RPMI7951 (cell line): ENCODE measurements at places on chromosomes 11 and 22. TPM values are rescaled to one million over a fixed set of nuclear protein-coding genes. Genes with fewer than 3 reads are reported as not detected.

The ABCC8 gene
- total RNA-seq, result not detected in 2 replicates

The BRMS1 gene
- total RNA-seq, result 91.7 and 92.6 TPM in 2 replicates

The CRYBA4 gene
- total RNA-seq, result not detected in 2 replicates

The CYTH4 gene
- total RNA-seq, result 1.2 and 1.6 TPM in 2 replicates

The FZD4 gene
- total RNA-seq, result 2.6 and 3.2 TPM in 2 replicates

DNA sequence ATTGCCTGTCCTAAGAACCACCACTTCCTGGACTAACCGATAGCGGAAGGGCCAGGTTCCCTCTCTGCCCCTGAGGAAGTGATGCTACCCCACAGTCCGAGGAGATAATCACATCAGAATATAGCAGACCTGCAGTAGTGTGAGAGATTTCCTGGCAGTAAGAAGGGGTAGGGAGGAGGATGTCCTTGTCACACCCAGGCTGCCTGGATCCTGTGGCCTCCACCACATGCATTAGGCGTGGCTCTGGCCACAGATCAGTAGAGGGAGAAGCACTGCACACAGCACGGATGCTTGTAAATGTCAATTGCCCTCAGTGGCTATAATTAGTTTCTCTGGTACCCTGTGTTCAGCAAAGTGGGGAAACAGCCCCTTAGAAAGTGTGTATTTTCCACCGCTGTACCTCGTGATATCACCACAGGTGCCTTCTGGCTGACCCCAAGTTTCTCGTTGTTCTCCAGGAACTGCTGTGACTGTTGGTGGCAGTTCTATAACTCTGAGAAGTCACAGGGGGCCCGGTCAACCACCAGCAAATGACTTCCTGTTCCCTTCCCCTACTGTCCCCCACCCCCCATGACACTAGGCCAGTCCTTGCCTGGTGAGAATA lies 61.8 kb downstream of the UBASH3B start:
- DNase-seq, result no peak

DNA sequence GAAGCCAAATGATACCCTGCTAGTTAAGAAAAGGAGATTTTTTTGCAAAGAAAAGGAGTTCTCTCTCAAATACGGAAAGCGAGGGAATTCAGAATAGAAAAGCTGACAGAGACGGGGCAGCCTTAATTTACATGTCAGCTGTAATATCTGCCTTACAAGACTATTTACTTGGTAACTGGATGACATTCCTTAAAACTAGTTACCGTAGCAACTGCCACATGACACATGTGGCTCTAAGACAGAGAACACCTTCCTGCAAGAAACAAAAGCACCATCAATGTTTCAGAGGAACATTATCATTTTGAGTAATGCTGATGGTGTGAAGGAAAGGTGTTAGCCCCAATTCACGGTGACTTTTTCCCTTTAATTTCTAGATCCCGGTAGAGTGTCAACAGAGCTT lies 222.1 kb downstream of the LRRC4C start:
- no peak for DNase-seq

DNA sequence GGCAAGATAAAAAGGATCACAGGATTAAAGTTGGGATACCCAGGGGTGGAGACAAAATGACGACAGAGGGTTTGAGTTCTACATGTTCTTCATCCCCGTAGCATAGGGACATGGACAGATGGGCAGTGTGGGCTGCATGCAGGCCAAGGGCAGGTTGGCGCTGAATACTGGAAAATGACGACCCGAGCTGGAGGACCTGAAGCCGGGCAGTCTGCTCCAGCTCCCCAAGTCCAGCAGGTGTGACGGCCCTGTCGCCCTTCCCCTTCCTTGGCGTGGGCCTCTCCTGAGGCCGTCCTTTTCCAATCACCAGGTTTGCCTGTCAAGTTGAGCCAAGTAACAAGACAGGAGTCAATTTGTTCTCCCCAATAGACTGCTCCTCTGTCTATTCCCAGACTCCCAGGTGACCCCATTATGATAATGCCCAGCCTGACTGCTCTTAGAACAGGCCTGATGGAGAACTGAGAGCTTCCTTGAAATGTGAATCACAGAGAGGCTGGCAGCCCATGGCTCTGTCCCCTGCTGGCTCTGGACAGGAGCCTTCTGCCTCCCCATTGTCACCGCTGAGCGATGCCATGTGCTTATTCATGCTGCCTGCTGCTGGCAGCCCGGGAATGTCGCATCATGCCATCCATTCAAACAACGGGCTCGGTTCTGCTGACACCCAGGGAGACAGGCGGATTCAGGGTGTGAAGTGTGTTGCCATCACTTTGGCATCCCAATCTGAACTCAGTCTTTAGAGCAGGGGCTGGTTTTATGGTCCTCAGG lies 392.1 kb downstream of the NTM start:
- DNase-seq, result no peak

DNA sequence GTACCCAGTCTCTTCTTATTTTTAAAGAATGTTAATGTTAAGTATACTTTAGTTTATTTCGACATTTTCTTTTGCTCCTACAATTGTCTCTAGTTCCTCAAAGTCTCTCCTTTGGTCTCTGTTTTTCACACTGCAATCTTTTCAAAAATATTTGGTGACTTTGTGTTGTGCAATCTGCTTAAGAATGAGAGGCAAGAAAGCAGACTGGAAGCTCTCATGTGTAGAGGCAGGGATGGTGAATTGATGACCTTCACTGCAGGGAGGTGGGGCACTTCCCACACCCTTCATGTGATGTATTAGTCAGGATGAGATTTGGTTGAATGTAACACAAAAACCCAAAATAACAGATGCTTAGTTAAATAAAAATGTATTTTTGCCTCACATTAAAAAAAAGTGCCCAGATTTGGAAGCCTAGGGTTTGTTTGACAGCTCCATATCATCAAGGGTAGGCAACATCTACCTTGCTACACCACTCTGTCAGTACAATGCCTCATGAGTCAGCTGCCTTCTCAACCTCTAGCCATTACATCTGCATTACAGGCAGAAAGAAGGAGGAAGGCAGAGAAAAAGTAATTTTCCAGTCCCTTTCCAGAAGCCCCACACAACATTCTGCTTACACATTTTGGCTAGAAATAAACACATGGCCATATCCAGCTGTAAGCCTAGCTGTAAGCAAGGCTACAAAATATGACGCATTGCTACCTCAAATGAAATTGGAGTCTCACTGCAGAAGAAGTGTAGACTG lies 3.8 kb upstream of the MMP27 start:
- no peak for DNase-seq

- no peak for DNase-seq
These were observed 243.4 kb upstream of the DDI1 start for GRCh38 chr11:103792981-103793468.

DNA sequence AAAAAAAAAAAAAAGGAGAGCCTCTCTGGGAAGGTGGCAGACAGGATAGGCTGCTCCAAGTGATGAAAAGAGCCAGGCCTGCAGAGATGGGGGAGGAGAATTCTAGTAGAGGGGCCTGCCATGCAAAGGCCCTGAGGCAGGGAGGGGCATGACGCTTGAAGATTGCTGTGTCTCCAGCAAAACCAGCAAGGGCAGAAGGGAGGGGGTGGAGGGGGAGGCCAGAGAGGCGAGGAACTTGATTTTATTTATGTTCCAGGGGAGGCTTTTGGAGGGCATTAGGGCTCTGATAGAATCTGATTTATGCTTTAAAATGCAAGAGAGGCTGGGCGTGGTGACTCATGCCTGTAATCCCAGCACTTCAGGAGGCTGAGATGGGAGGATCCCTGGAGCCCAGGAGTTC lies 16.7 kb upstream of the PACSIN2 start:
- DNase-seq, result peak; percentile 21

GRCh38 chr11:125638315-125638714 lies 13.4 kb downstream of the CHEK1 start:
- DNase-seq, result no peak

DNA sequence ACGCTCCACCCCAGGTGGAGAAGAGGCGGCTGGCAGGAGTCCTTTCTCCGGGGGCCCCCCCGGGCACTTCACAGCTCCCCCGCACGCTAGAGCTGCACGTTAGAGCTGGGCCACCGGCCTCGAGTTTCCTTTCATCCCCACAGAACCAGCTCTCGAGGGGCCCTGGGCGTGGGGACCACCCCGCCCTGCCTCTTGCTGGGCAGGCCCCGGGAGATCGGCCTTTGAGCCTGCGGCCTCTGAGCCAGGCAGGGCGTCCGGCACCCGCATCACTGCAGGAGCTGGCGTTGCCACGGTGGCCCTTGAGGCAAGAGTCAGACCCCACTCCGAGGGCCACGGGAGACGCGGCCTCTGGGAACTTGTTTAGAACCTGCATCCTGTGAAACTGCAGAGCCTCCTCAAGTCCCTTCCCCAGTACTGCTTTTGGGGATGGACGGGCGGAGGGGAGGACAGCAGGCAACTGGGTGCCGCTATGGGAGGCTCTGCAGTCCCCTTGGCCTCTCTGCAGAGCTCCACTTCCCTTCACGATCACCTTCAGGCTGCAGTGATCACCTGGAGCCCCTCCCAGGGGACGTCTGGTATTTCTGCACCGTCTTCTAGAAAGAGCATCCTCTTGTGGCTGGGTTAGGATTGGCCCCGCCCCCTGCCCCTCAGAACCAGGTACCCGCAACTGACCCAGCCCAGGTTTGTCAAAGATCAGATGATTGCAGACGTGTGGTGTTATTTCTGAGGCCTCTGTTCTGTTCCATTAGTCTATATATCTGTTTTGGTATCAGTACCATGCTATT lies 13.9 kb upstream of the GAL start:
- no peak for DNase-seq

DNA sequence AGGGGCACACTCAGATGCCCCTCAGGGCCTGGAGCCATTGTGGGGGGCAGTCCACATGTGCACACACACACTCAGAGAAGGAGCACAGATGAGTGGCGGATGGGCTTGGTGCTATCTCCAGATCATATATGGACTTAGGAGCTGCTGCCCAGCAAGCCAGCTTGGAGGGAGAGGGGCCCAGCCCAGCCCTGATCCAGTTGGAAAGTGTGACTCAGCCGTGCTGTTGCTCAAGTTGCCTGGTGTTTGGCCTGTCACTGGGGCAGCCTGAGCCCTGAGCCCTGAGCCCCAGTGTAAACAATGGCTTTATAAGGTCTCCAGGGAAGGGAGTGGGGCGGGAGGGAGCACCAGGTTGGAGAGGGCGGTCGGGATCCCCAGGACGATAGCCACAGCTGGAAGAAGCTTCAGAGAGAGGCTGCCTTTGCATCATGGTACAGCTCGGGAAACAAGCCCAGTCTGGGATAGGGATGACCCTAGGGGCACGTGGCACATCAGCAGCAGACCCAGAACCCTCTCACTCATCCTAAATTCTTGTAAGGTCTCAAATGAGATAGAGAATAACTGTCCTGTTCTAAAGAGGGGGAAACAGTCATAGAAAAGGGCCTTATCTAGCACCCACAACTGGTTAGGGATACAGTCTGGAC lies 4.8 kb downstream of the SELENOM start:
- DNase-seq, result peak; percentile 87

GRCh38 chr22:28955817-28956216 lies 72.4 kb downstream of the ZNRF3 start:
- DNase-seq, result peak; percentile 67

GRCh38 chr11:79393362-79394043 lies 47.3 kb downstream of the TENM4 start:
- DNase-seq, result peak; percentile 97

- peak; percentile 89 for DNase-seq
These were observed 101.1 kb downstream of the MICAL3 start for GRCh38 chr22:17922925-17923903.
